ENCODE measurements at places on chromosomes 1 and 21. TPM values are rescaled to one million over a fixed set of nuclear protein-coding genes. Genes with fewer than 3 reads are reported as not detected.

GRCh38 chr21:44920694-44921604 is at the start of gene ITGB2:
Gene ITGB2 (minus strand): TSS chr21:44920899. CDS start chr21:44910782, 10,117 bp downstream.
- DNase-seq = no peak
- peaks cover 50% of the 10 kb centered on the region for H3K27me3 ChIP-seq
- no peak within 1 kb of the TSS for H3K27ac ChIP-seq
- H3K4me3 ChIP-seq = peak within 1 kb of the TSS; percentile 40
- peaks cover 3% of the 10 kb centered on the region for H3K4me1 ChIP-seq

- H3K4me3 ChIP-seq = no peak overlapping the region
- H3K36me3 ChIP-seq = peaks cover 32% of the 10 kb centered on the region
- no peak overlapping the region for H3K27ac ChIP-seq
Measured at GRCh38 chr1:184506481-184506880, 119.7 kb downstream of the C1orf21 start.

GRCh38 chr1:77605246-77606026 is 77.0 kb downstream of the ZZZ3 start:
- peaks cover 38% of the 10 kb centered on the region for H3K36me3 ChIP-seq
- DNase-seq = no peak

TEDDM1 gene
- not detected for total RNA-seq

ACTN2 gene
- total RNA-seq = 2.3 TPM

ZBTB8B gene
- total RNA-seq = 1.9 TPM
